ENCODE measurements at places on chromosomes 11 and 22.

GRCh38 chr11:100833276-100833675 is 146.2 kb downstream of the ARHGAP42 start:
- DNase-seq: no peak

GRCh38 chr11:94169516-94169915 is 40.9 kb downstream of the PANX1 start:
- no peak for DNase-seq

DNA sequence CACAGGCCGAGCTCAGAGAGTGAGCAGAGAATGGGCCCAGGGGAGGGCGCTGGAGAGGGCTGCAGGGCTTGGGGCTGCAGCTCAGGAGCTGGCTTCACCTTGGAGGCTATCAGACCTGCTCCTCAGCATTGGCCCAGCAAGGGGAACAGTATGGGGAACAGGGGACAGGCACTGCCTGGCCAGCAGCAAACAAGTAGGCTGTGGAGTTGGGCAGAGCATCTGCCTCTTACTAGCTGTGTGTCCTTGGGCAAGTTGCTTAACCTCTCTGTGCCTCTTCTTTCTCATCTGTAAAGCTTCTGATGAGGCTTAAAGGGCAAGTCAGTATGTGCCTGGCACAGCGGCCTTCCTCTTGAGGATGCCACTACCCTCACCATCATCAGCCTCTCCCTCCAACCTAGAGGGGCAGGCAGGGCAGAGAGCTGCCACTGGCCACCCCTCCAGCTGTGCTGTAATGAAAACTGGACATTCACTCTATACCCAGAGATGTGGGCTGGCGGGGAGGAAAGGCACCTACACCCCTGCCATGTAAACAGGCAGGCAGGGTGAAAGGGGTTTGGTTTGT is 7.5 kb upstream of the CDKN1C start:
- peak; percentile 79 for DNase-seq

DNA sequence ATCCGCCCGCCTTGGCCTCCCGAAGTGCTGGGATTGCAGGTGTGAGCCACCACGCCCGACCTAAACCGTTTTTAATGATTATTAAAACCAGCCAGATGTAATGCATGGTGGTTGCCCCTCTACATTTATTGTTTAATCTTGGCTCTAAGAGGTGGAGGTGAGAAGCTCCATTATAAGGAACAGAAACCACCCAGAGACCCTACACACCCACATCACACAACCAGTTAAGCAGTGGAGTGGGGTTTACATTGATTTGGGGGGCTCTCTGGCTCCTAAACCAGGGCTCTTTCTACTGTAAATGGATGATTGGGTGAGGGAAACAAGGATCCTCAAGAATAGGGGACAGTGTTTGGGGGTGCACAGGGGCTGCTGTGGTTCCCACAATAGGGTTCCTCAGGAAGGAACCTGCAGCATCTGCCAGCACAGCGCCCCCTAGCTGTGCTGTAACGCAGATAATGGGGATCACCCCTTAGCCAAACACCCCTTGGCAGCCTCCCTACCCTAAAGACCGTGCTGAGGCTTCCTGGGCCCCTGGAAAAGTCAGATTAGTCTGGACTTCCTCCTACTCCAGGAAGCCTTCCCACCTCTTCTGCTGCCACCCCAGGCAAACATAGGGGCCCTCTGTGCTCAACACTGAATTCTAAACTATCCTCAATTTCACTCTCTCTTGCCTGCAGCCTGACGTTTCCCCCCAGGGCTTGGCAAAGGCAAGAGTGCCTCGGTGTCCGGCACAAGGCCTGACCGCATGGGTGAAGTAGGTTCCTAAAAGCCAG is 2.4 kb downstream of the MPST start:
- DNase-seq: peak; percentile 86

DNA sequence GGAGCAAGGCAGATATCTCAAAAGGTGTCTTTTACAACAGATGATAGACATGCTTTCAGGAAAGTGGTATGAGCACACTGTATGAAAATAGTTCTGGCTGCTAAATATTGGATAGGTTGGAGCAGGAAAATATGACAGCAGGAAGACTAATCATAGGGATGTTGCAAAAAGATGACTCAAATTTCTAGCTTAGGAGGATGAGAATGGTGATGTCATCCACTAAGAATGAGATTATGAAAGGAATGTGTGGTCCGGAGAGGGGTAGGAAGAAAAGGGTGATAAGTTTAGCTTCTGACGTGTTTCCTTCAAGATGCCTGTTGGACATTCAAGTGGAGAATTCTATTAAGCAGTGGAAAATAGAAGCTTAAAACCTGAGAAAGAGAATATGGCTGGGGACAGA is 46.4 kb downstream of the RCN1 start:
- DNase-seq: no peak

GRCh38 chr11:77223797-77224196 is 77.7 kb downstream of the GDPD4 start:
- DNase-seq: no peak

DNA sequence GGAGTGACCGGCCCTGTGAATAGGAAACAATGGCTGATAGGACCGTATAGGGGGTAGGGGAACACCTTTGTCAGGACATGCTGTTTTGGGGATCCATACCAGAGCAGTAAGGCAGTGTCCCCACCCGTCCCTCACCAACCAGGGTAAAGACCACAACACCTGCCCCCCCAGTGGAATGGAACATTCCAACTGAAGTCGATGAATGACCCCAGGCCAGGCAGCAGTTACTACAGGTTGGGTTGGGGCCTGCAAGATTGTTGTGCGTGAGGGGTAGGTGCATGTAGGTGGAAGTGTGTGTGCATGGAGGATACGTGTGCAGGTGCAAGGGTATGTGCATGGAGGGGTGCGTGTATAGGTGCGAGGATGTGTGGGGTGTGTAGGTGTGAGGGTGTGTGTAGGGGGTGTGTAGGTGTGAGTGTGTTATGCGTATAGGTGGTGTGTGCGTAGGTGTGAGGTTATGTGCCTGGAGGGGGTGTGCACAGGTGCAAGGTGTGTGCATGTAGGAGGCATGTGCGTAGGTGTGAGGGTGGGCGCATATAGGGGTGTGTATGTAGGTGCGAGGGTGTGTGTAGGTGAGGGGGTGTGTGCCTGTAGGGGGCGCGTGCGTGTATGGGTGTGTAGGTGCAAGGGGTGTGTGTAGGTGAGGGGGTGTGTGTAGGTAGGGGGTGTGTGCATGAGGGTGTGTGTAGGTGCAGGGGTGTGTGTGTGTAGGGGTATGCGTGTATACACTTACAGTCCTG is 32.9 kb downstream of the PISD start:
- peak; percentile 72 for DNase-seq

- DNase-seq: no peak
Measured at GRCh38 chr11:44519989-44520737, 45.3 kb upstream of the CD82 start.

DNA sequence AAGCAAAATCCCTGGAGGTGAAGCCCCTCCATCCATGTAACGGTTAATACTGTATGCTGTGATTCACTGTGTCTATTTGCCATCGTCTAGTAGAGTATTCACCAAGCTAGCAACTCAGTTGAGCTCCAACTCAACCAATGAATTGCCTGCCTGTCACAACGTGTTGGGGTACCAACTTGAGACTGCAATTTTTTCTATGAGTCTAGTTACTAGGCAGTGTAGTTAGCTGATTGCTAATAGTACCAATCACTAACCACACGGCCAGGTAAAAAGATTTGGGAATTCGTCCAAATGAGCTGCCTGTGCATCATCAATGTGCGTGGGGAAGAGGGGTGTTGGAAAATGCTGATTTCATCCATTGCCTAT is 1.0 kb upstream of the BTG4 start:
- DNase-seq: no peak

DNA sequence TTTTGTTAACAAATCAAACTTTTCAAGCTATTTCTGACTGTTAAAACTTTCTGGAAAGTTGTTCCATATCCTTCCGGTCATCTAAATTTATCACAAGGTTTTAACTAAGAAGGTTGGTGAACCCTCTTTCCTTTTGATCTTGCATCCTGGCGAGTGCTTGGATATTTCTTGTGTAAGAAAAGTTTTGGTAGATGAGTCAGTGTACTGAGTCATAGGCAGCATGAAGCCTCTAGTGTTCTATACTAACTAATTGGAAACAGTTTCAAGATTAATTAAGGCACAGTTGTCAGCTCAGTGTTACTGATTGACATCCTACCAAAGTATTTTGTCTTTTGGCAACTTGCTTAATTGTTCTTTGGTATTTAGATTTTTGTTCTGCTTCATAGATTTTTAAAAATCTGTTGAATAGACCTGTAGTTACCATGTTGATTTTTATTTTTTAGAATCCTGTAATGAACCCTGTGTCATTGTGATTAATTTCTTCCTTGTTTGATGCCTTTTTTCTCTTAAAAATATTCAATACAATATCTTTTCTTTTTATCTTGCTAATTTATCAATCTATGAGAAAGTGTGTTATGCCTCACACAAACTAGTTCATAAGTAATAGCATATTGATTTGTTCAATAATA is 38.0 kb downstream of the METTL15 start:
- DNase-seq: no peak

GRCh38 chr11:36450110-36450572 is 59.9 kb downstream of the TRAF6 start:
- DNase-seq: no peak

DNA sequence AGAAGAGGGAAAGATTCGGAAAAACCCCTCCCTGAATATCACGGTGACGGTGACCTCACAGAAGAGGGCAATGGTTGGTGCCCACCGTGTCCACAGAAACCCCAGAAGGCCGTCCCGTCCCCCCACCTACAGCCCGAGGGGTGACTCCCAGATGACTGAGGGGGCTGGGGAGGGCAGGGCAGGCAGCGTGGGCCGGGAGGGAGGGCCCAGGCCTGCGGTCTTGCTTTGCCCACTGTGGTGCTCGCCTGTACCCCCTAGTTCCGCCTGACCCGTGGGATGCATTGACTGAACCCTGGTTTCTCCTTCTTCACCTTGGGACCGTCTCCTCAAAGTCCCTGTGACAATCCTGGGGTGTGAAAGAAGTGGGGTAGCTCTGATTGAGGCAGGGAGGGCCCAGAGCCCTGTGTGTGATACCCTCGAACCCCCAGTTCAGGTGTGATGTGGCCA is 526.7 kb downstream of the BRD1 start:
- peak; percentile 41 for DNase-seq

GRCh38 chr11:66834539-66834845 is 8.7 kb upstream of the RCE1 start:
- no peak for DNase-seq

GRCh38 chr11:10272132-10272531 is 21.9 kb downstream of the SBF2 start:
- DNase-seq: no peak

DNA sequence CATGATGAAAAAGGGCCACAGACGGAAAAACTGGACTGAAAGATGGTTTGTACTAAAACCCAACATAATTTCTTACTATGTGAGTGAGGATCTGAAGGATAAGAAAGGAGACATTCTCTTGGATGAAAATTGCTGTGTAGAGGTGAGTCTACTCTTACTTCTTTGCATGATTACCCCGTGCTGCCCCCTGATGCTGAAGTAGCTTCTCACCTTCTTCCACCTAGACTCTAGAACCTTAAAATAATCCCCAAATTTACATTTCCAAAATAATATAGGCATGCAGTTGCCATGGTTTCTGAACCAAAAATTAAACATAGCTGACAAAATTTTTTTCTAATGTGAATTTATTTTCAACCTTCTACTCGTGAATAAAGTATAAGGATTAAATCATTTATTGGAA is 64.2 kb downstream of the SWAP70 start:
- DNase-seq: no peak

GRCh38 chr22:48821727-48822126 is 1005.9 kb downstream of the BRD1 start:
- DNase-seq: no peak

DNA sequence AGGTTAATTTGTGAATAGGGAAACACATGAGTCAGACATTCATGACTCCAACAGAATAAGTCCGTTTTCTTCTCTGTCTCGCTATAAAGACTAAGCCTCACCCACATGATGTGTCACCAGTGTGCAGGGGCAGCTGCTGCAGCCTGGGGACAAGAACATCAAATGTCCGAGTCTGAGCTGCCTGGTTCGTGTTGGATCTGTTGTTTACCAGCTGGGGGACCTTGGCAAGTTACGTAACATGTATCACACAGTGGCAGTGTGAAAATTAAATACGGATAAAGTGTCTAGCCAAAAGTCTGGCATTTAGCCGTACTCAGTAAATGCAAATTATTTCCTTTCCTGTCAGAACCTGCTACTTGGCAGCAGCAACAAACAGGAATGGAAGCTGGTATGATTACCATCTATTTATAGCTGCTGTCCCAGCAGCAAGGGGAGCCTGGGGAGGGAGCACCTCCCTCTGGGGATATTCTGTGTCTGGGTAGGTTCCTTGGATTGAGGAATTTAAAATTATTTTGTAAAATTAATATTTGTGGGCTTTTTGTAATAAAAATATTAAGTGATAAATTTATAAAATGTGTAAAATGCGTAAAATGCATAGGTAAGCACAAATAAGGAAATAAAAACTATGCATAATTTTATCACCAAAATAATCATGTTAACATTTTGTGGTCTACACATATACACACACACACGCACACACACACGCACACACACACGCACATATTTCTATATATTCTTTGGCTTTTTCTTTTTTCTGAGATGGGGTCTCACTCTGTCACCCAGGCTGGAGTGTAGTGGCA is 1.3 kb upstream of the CLDN25 start:
- no peak for DNase-seq

DNA sequence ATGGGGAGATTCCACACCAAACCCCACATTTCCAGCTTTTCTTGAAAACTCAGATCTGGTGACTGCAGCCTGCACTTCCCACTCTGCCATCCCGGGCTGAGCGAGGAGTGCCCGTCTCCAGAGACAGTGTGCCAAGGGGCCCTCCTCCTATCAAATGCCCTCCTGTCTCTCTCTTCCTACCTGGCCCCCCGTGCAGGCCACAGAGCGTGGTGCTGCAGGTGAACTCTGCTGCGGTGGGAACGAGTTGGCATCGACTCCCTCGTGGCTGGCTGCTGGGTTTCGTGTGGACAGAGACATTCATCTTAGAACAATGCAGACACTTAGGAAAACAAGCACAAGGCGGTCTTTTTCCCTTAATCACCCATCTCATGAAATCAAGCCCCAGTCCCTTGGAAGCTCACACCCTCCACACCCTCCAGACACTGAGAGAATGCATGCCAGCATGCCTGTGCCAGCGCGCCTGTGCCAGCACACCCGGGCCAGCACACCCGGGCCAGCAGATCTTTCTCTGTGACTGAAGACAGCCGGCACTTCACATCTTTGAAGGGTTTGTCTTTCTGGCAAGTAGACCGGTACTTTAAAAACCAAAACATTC is 65.0 kb downstream of the PARVB start:
- DNase-seq: no peak

- DNase-seq: no peak
Measured at GRCh38 chr11:104772806-104773241, 125.4 kb downstream of the CASP12 start.

GRCh38 chr11:117218133-117218915 is 13.5 kb downstream of the PCSK7 start:
- DNase-seq: peak; percentile 14

GRCh38 chr11:64124147-64124546 is 41.8 kb downstream of the MACROD1 start:
- no peak for DNase-seq
